Stimulated activated CD4-positive, alpha-beta T cell treated with anti-CD3 and anti-CD28 coated beads, Interleukin-1b, Interleukin-23, amount 100 ng/mL, for 24 hours (primary cell): ENCODE measurements at places on chromosomes 5 and 9.

GRCh38 chr9:64057553-64057952 is 1227.5 kb downstream of the FOXD4L5 start:
- no peak for DNase-seq

- DNase-seq, result no peak
These were observed 54.3 kb downstream of the PSD2 start for GRCh38 chr5:139849942-139850341.

DNA sequence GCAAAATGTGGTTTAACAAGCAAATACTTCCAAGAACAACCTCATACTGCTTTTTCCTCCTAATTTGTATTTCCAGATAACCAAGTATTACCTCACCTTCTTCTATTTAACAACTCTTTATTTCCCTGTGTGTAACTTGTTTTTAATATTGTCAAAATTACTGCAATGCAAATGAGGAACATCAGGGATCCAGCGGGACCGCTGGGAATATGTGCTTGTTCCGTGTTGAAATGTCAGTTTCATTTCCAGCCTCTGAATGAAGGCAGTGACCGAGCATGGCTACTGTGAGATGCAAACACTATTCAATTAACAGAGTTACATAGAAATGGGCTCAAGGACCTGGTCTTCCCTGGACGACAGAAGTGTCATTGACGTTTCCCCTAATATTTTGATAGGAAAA is 110.8 kb upstream of the CTSL start:
- DNase-seq, result no peak

DNA sequence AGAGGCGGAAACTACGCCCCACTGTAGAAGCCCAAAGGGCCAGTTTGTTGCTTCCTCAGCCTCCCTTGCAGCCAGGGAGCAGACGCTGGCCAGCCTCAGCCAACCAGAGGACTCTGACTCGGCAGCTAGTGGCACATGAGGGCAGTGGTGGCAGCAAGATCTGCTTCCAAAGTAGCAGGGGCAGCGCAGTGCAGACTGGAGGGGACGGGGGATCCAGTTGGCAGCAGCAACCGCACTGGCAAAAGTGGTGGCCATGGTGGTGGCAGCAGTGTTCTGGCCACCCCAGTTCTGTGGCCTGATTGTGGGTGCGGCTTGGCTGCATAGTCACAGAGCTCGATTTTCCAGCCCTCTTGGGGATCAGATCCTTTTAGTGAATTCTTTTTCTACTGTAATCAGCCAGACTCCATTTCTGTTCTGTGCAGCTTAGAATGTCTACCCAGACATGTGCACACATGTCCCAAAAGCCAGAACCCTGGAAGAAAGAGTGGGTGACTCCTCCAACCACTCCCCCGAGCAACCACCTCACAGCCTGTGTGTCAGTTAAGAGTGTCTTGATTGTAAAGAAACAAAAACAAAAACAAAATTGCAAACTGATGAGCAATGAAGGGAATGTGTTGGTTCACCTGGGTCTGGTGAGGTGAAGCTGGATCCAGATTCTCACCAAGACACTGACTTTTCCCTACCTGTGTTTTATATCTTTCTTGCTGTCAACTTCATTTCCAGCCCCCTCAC is 11.0 kb upstream of the ZBTB43 start:
- no peak for DNase-seq

GRCh38 chr5:177370488-177371119 is 12.9 kb downstream of the RGS14 start:
- DNase-seq, result no peak

- no peak for DNase-seq
These were observed 16.3 kb upstream of the NPM1 start for GRCh38 chr5:171371326-171371725.

DNA sequence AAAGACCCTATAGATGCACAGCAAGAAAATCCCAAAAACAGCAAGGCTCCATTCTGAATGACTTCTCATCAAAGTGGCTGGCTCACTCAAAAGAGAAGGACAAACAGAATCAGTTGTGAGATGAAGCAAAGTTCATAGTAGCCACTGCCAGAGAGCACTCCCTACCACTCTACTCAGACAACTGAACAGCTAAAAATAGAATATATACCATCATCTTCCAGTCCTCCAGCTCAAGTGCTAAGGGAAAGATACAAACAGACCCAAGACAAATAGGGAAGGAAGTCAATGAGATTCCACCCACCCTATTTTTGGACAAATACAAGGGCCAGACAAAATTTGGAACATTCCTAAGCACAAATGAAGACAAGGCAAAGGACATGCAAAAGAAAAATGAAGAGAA is 20.6 kb downstream of the GNAQ start:
- DNase-seq, result no peak

- no peak for DNase-seq
These were observed 105.8 kb upstream of the IL6ST start for GRCh38 chr5:56100439-56101176.

GRCh38 chr9:93600504-93600903 is 24.1 kb downstream of the PHF2 start:
- no peak for DNase-seq

DNA sequence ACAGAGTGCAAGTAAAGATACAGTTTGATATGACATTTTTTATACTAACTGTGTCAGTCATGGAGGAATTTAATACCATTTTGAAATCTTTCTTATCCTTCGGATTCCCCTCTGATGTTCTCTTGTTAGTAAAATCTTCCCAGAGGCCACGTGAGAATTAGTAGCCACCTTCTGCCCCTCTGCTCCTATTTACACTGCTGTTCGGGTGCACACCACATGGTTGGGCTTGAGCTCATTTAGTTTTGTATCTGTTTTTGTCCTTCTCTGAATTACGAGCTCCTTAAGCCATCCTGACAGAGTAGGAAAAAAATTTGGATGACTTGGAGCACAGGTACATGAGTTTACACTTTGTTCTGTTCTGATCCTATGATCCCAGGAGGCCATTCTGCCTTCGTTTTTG is 109.7 kb downstream of the SV2C start:
- no peak for DNase-seq

- no peak for DNase-seq
These were observed 202.1 kb downstream of the FBXL7 start for GRCh38 chr5:15702102-15702501.
